A549 treated with AZD2906 at 1 μM for 4 hours (cell line): ENCODE measurements at places on chromosomes 6 and 20. TPM values are rescaled to one million over a fixed set of nuclear protein-coding genes. Genes with fewer than 3 reads are reported as not detected.

BPIFB1 gene
- total RNA-seq, result 0.03 to 0.15 TPM (median 0.07 TPM) in 5 replicates

ATP6V1G2 gene
- 0.62 to 1.1 TPM (median 0.93 TPM) in 5 replicates for total RNA-seq

FOXQ1 gene
- total RNA-seq, result 2.7 to 5.3 TPM (median 4.8 TPM) in 5 replicates

RNF5 gene
- 34.8 to 46.4 TPM (median 45.5 TPM) in 5 replicates for total RNA-seq

PI16 gene
- total RNA-seq, result 0.03 to 0.07 TPM in 2 of 5 replicates, not detected in the others

TRIM40 gene
- not detected in 5 replicates for total RNA-seq

OLIG3 gene
- total RNA-seq, result not detected in 5 replicates

HSPA1L gene
- 1.2 to 1.7 TPM (median 1.4 TPM) in 5 replicates for total RNA-seq

DEF6 gene
- 0.03 to 0.08 TPM (median 0.06 TPM) in 4 of 5 replicates, not detected in the other for total RNA-seq

DZANK1 gene
- total RNA-seq, result 2.1 to 2.5 TPM (median 2.3 TPM) in 5 replicates

C4A gene
- total RNA-seq, result 0.80 to 1.1 TPM (median 0.93 TPM) in 5 replicates

EPHA7 gene
- 0.03 to 0.13 TPM (median 0.06 TPM) in 5 replicates for total RNA-seq

HLA-DRB5 gene
- not detected in 5 replicates for total RNA-seq

HUS1B gene
- 0.16 to 0.31 TPM (median 0.17 TPM) in 4 of 5 replicates, not detected in the other for total RNA-seq

ECT2L gene
- total RNA-seq, result not detected in 5 replicates

WFDC10B gene
- total RNA-seq, result not detected in 5 replicates

SLC16A10 gene
- 0.34 to 0.78 TPM (median 0.76 TPM) in 5 replicates for total RNA-seq

PPP1R14C gene
- 3.4 to 4.0 TPM (median 3.5 TPM) in 5 replicates for total RNA-seq

GPLD1 gene
- total RNA-seq, result 0.81 to 1.2 TPM (median 1.0 TPM) in 5 replicates

TFAP2C gene
- total RNA-seq, result 10.9 to 12.8 TPM (median 11.7 TPM) in 5 replicates

BTN1A1 gene
- not detected in 5 replicates for total RNA-seq

SNAI1 gene
- total RNA-seq, result 8.2 to 12.9 TPM (median 11.8 TPM) in 5 replicates

OR2B6 gene
- total RNA-seq, result 0.10 TPM in 1 of 5 replicates, not detected in the others

POU5F1 gene
- 10.9 to 14.9 TPM (median 11.3 TPM) in 5 replicates for total RNA-seq
